Aorta (tissue), 5 donors: ENCODE measurements at places on chromosomes 13 and 19. TPM values are rescaled to one million over a fixed set of nuclear protein-coding genes. Genes with fewer than 3 reads are reported as not detected.

DNA sequence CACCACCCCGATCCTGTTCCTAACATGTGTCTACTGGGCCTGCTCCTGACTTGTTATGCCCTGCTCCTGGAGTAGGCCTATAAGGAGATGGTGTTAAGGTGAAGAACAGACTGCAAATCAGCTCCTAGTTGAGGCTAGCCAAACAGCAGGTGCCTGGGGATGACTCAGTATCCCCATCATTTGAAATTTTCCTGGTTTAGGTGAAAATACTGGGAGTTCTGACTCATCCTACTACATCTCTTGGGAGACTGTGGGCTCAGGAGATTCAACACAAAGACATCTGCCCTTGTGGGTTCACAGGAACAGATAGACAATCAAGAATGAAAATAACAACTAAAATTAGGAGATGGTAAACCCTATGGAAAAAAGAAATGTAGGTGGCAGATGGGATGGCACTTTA, 41.2 kb downstream of the BRD4 start:
- peaks cover 6% of the 10 kb centered on the region for H3K4me1 ChIP-seq
- no peaks in the 10 kb centered on the region for H3K36me3 ChIP-seq
- H3K27ac ChIP-seq, result no peak overlapping the region
- H3K4me3 ChIP-seq, result no peak overlapping the region
- no peaks in the 10 kb centered on the region for H3K27me3 ChIP-seq

- H3K4me3 ChIP-seq, result peak overlapping the region; percentile 58
- peak overlapping the region; percentile 90 for H3K27ac ChIP-seq
- no peaks in the 10 kb centered on the region for H3K36me3 ChIP-seq
- H3K27me3 ChIP-seq, result no peaks in the 10 kb centered on the region
Measured at GRCh38 chr19:52600639-52601024, 30.5 kb downstream of the ZNF701 start.

- H3K4me3 ChIP-seq, result no peak overlapping the region
- H3K27me3 ChIP-seq, result no peaks in the 10 kb centered on the region
- H3K4me1 ChIP-seq, result no peaks in the 10 kb centered on the region
- H3K27ac ChIP-seq, result no peak overlapping the region
- peaks cover 17% of the 10 kb centered on the region for H3K36me3 ChIP-seq
Measured at GRCh38 chr19:6413291-6413690, 11.3 kb downstream of the KHSRP start.

The KLF1 gene
- total RNA-seq, result 0.39 TPM

The CGB3 gene
- total RNA-seq, result not detected
